ENCODE measurements at places on chromosomes 4 and X.

DNA sequence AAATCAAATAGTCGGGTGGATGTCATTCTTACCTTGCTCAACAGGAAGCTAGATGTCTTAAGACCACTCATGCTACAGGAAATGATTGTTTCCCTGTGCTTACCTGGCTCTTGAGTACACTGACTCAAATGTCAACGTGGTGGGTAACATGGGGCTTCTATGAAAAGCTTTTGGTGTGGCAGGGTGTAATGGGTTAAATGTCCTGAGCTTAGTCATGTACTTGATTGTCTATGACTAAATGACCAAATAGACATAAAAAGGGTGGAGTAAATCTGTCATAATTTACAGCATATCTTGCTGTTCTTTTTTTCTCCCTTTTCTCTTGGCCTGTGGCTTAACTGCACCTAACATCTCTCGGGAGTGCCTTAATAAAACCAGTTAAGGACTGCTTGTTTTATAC is 44.9 kb downstream of the CCNG2 start:
- DNase-seq = no peak

DNA sequence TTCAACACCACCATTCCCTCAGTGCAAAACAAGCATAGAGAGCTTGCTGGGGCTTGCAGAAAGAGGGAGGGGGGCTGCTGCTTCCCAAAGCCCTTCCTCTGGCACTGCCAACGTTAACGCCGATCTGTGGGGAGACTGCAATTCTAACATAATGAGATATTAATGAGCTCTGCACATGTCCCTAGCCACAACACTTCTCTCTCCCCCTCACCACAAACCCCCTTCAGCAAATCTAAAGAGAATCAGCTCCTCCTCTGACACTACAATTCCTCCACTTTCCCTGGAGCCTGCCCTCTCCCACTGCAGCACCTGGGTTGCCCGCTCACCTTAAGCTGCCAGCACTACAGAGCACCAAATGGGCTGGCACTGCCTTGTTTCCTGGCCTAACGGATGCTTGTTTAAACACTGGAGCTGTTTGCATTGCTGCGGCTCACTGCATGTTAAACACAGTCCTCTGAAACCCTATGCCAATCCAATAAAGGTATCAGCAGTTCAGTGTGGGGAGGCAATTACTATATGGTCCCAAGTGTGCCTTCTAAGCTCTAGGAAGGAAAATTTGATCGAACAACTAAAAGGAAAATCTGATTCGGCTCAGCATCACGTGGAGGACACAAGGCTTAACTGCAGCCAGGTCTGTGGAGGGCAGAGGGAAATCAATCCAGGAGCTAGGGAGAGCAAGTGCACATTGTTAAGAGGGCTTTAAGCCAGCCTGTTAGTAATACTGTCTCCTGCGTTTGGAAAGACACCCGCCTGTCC is 232.4 kb downstream of the MAML3 start:
- DNase-seq = no peak

- DNase-seq = no peak
Observed at GRCh38 chr4:102759831-102760644, 730 bp downstream of the MANBA start.

- peak; percentile 50 for DNase-seq
Observed at GRCh38 chr4:149264093-149264733, 551.4 kb downstream of the IQCM start.

DNA sequence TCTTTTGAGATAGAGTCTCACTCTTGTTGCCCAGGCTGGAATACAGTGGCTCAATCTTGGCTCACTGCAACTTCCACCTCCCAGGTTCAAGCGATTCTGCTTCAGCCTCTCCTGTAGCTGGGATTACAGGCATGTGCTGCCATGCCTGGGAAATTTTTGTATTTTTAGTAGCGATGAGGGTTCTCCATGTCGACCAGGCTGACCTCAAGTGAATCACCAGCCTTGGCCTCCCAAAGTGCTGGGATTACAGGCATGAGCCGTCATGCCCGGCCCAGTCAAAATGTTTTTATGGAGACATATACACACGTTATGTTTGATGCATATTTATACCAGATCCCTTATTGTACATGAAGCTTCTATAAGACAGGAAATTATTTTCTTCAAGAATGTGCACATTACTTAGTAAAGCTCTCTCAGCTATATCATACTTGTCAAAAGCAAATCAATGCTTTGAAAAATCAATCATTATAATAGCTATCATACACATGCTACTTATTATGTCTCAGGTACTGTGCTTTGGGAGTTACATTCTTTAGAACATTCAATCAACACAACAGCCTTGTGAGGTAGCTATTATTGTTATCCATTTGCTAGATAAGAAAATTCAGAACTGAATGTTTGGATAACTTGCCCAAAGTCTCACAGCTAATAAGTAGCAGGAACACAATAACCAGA is 269.2 kb downstream of the FSTL5 start:
- no peak for DNase-seq

DNA sequence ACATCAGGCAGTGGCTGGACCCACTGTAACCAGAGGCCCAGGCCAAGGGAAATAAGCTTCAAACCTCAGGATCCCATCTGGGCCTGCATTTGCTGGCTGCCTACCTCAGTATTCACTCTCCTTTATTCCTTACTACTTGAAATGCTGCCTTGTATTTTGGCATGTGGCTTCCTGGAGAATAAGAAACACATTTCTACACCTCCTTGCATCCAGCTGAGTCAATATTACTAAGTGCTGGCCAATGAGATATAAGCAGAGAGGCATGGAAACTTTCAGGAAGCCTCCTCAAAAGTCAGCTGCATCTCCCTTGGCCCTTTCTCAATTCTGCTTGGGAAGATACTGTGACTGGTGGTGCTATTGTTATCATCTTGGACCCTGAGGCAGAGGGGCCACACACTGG is 59.8 kb upstream of the RELL1 start:
- DNase-seq = no peak
